ENCODE measurements at places on chromosomes 11 and 22. TPM values are rescaled to one million over a fixed set of nuclear protein-coding genes. Genes with fewer than 3 reads are reported as not detected.

The ZDHHC13 gene
- total RNA-seq, result 8.0 TPM

DNA sequence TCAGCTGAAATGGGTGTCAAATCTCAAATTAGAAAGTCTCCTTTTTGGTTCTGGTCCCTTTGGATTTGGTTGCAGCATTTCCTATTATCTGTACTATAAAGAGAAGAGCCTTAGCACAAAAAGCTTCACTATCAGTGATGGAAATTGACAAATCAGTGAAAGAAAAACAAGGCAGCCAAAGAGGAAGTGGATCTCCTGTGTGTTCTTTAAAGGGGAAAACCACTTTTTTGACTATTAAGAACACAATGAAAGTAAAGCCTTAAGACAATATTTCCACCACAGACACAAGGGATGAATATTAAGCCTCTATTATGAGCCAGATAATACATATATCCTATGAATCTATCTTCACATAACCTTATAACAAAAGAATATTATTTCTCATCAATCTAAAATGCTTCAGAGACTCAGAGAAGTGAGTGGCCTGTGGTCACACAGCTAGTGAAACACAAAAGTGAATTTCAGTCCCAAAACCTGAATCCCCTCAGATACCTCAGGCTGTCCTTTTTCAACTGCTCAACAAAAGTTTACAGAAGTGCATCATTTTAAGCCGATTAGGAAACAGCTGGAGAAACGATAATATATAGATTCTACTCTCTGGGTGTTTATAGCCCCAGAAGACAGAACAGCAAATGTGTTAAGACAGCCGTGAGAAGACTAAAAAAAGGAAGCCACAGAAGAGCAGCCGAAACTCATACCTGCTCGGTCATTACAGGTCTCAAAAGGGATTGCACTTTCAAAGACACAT, 24.4 kb upstream of the FSHB start:
- H3K36me3 ChIP-seq, result no peaks in the 10 kb centered on the region
- no peak for DNase-seq
- H3K27ac ChIP-seq, result no peak overlapping the region
- H3K4me1 ChIP-seq, result peaks cover 9% of the 10 kb centered on the region
- H3K27me3 ChIP-seq, result no peaks in the 10 kb centered on the region

DNA sequence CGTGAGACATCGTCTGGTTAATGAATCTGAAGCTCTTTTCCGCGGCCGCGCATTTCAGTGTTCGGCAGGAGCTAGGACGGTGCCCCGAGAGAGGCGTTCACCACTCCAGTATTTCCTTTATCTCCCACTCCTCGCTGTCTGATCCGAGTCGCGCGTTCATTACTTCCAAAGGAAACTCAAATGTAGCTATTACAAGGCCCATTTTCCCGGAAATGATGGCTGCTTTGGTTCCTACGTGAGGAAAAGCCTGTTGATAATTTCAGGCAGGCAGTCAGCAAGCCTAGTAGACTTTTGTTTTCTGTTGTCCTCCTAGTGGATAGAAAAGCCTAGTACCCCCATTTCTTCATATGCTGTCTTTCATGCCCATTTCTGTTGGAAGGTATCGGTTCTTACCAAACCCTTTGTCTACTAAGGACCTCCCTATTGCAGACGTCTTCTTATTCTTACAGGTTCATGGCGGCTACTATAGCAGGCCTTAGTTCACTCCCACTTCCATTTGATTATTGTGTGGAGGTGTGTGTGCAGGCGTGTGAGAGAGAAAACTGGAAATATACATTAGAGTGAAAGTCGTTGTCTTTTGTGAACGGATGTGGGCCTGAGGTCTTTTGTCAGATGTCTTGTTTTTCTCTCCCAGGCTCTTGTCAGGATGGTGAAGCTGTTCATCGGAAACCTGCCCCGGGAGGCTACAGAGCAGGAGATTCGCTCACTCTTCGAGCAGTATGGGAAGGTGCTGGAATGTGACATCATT, 737 bp downstream of the RBM4 start:
- H3K4me1 ChIP-seq, result peaks cover 77% of the 10 kb centered on the region
- no peaks in the 10 kb centered on the region for H3K27me3 ChIP-seq
- peaks cover 40% of the 10 kb centered on the region for H3K36me3 ChIP-seq
- no peak for DNase-seq
- peak overlapping the region; percentile 88 for H3K4me3 ChIP-seq
- H3K27ac ChIP-seq, result peak overlapping the region; percentile 94

DNA sequence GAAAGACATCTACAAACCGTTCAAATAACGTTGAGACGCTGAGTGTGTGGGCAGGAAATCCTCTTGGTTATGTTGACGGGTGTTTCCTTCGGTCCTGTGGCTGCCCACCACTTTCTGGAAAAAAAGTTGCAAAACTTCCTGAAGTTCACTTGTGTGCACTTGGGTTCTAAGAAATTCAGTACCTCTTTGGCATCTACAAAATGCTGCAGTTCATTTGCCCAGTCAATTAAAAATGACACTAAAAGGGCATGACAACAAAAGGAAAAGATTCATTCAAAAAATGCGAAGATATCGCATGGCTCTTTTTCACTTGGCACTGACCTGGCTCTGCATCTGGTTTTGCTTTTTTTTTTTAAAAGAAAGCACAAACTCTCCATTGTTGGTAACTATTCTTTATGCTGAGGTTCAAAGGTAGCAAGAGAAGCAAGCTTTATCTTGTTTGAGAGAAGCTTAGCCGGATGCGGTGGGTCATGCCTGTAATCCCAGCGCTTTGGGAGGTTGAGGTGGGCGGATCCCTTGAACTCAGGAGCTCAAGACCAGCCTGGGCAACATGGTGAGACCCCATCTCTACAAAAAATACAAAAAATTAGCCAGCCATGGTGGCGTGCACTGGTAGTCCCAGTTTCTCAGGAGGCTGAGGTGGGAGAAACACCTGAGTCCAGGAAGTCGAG, 10.6 kb upstream of the XBP1 start:
- no peaks in the 10 kb centered on the region for H3K27me3 ChIP-seq
- H3K27ac ChIP-seq, result peak overlapping the region; percentile 46
- no peak for DNase-seq
- H3K4me1 ChIP-seq, result peaks cover 27% of the 10 kb centered on the region
- no peak overlapping the region for H3K4me3 ChIP-seq
- peaks cover 8% of the 10 kb centered on the region for H3K36me3 ChIP-seq

Measured in left ventricle myocardium inferior (tissue), 1 donor.